ENCODE measurements at places on chromosomes 5 and 9.

DNA sequence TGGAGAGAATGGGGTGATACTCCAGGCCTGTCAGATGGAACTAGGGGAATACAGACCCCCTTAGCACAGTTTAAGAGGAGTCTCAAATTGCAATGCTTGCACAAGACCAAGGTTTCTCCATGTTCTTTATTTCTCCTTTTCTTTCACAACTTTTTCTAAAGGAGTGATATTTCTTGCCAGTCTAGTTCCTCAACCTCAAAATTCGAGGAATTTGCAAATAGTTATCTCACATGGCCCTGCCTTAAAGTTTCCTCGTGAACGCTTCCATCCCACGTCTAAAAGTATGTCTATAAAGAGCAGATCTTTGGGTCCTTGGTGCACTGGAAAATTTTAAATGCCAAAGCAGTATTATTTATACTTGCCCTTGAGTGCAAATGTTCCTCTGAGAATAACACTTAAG is 373.8 kb upstream of the KLF4 start:
- no peak for DNase-seq

DNA sequence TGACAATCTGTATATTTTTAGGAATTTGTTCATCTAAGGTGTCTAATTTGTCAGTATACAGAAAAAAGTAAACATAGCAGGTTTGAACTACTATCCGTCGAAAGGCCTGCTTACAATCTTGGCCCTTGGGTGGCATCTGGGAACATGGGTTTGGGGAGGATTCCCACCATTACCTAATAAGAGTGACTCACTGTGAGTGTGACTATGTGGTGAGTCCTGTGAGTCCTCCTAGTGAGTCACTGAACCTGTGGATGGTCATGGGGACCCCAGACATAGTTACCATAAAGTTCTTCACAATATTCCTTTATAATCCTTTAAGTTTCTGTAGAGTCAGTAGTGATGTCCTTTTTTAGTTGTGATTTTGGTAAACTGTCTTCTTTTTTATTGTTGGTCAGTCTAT is 37.0 kb downstream of the RNF130 start:
- no peak for DNase-seq

- DNase-seq, result no peak
These were observed 38.8 kb upstream of the FBXW11 start for GRCh38 chr5:172045315-172045632.

GRCh38 chr5:4204276-4205141 is 608.9 kb downstream of the IRX1 start:
- DNase-seq, result no peak

- no peak for DNase-seq
These were observed 48.5 kb downstream of the SEMA5A start for GRCh38 chr5:9497347-9497746.

DNA sequence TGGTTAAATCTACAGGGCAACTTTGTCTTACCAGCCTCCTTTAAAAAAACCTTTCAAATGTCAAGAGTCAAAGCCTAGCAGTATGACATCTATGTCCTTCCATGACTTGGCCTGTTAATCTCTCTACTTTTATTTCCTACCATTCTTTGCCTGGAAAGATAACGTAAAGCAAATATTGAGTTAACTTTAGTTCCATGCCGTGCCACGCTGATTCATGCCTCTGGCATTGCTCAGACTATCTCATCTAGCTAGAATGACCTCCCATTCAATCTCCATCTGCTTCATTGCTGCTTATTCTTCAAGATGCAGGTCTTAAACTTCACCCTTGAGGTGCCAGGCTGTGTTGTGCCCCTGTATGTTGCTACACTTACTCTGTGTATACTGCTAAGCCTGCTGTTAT is 729.8 kb downstream of the EFNA5 start:
- no peak for DNase-seq

- no peak for DNase-seq
These were observed 32.8 kb downstream of the ANGPTL2 start for GRCh38 chr9:127089631-127090081.

DNA sequence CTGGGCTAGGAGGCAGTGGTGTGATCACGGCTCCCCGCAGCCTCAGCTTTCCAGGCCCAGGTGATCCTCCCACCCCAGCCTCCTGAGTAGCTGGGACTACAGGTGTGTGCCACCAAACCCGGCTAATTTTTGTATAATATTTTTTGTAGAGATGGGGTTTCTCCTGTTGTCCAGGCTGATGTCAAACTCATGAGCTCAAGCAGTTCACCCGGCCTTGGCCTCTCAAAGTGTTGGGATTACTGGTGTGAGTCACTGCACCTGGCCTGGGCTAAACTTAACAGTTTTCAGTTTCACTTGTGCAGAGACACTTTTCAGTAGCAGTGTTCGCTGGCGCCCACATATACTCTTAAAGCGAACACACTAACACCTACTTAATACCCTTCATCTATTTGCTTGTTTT is 205.6 kb upstream of the ZNF608 start:
- DNase-seq, result no peak

DNA sequence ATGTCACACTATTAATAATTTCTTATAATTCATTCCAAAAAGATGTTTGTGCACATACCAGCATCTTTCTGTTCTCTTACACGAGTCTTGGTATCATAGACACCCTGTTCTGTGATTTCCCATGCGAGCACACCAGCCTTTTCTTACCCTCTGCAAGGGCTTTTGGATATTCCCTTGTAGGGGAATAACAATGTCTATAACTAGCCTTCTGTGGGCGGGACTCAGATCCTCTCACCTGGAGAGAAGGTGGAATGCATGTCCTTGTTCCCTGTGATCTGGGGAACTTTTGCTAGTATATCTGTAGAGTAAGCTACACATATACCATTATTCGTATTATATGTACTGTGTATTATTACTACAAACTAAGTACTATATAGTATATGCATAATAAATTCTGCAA is 44.8 kb downstream of the EHMT1 start:
- DNase-seq, result no peak

DNA sequence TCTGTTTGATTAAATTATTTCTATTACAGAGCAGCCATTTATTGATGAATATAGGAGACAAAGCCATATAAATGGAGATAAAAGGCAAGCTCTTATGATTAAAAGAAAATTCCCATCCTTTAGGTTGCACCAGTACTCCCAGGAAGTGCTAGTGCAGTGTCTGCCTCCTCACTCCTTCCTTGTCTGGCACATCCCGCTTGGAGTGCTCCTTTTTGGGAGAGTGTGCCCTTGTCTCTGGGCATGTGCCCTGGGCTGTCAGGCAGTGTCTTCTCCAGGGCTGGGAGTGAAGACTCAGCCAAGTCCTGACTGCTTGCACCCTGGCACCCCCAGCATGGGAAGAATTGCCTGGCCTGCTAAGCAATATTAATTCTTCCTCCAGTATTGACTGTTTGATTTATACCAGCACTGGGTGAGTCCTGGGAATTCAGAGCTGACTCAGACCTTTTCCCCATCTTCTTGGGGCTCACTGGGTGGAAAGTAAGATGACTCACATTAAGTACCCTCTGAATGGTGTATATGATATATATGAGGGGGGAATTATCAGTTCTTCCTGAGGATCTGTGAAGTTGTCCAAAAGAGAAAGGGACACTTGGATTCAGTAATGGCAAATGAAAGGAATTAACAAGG is 62.1 kb downstream of the ZSWIM6 start:
- no peak for DNase-seq

GRCh38 chr5:33275921-33276627 is 164.7 kb upstream of the TARS1 start:
- DNase-seq, result no peak

DNA sequence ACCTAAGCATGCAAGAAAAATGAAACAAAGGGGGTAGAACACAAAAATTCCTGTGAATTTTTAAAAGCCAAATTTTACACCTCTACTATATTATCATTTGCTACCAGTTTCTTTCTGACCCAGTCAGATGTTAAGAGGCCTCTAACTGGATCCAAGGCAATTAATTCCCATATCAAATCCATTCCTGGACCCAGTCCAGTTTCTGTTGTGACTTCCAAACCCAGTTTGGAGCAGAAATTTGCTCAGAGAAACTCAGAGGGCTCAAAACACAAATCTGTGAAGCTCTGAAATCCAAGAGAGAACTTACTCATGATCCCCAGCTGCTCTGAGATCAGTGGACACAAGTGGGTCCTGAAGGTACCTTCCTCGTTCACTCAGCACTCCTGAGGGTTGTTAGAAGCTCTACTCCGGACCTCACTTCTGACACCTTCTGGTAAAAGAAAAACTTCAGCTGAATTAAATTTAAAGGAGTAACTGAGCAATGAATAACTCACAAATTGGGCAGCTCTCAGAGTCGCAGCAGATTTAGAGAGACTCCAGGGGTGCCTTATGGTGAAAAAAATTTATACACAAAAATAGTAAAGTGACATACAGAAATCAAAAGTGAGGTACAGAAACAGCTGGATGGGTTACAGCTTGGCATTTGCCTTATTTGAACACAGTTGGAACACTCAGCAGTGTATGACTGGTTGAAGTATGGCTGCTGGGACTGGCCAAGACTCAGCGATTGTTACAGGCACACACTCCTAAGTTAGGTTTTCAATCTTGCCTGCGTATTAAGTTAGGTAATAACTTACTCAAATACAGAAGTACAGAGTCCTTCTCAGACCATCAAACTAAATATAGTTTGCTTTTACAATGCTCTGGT is 32.4 kb downstream of the INSL4 start:
- no peak for DNase-seq

DNA sequence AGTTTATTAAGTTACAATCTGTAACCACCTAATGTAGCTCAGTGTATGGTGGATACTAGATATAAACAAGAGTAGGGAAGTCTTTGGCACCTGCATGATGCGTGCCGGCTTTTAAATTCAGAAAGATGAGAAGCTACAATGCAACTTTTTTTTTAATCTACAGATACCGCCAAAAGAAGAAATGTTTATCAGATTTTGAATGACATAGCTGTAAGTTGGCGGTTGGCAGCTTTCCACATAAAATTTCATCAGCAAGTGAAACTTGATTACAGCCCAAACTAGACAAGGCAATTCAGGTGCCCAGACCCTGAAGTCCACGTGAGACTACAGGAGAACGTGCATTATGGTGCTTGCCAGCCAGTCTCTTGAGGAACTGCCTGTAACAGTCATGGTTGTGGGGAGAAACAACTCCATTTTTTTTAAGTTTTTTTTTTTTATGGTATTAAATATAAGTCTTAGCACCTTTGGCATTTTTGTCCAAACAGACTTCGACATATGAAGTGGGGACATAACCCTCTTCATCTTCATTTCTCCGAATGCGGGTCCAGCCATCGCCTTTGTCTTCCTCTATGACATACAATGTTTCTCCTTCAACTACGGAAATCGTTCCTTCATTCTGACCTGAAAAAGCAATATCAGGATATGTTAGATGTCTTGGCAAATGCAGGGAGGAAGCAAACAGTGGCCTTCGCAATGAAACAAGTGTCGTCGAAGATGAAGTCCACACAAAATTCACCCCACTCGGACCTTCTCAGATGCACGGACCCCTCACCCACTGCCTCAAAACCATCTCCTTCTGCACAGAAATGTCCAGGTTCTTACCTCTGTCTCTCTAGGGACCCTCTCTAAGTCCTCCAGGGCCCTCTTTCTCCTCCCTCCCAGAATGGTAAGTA is 60.4 kb downstream of the USP20 start:
- DNase-seq, result no peak

GRCh38 chr5:178207917-178208280 is 3.6 kb downstream of the HNRNPAB start:
- DNase-seq, result no peak

DNA sequence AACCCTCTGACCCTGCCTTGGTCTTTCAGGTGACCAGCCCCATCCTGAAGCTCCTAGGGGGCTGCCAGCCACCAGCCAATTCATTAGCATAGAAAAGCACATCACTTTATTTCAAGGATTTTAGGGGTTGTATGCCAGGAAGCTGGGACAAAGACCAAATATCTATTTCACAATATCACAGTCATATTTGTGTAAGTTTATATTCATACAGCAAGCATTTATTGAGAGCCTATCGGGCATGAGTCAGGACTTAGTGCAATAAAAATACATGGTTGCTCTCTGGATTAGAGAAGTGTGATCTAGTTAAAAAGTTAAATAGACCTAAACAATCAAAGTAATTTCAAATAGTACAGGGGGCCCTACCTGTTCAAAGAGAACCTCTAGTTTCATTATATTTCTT is 113.8 kb downstream of the ERCC6L2 start:
- DNase-seq, result no peak

DNA sequence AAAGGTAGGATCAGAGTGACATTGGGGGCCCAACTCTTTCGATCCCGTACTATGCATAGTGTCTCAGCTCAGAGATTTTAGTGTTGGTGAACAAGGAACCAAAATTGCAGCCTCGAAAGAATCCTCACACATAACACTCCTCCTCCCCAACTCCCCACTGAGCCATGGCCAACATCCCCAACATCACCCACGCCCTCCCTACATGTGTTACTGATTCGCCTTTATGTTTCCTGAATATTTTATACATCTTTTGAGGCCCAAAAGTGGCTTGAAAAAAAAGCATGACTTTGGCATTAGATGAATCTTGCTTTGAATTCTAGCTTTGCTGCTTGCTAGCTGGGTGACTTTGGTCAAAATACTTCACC is 45.2 kb downstream of the PLAC8L1 start:
- no peak for DNase-seq

GRCh38 chr5:9445826-9446388 is 100.0 kb downstream of the SEMA5A start:
- no peak for DNase-seq

DNA sequence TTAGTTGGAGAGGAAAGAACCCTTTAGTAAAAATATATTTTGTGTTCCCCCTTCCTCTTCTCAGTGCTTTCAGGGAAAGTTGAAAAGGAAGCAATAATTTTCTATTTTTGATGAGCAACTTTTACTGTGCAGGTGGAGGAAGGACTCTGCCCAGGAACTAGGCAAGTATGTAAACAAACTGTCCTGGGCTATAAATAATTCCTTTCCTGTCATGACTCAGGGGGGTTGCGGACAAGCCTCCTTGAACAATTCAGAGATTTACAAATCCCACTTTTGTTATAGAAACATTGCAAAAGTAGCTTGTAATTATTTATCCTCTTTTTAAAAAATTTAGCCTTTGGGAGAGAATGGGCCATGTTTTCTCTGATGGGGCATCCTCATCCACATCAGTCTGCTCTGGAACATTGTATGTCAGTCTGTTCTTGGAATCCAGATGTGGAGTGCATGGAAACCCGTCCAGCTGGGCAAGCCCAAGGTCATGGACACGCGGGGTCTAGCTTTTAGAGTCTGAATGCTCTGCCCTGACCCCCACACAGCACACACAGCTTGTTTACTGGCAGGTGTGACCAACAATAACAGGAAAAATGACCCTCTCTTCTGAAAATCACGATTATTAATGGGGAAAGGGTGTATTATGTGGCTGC is 127.6 kb downstream of the GADD45G start:
- DNase-seq, result no peak

GRCh38 chr5:45402804-45403455 is 293.2 kb downstream of the HCN1 start:
- no peak for DNase-seq

DNA sequence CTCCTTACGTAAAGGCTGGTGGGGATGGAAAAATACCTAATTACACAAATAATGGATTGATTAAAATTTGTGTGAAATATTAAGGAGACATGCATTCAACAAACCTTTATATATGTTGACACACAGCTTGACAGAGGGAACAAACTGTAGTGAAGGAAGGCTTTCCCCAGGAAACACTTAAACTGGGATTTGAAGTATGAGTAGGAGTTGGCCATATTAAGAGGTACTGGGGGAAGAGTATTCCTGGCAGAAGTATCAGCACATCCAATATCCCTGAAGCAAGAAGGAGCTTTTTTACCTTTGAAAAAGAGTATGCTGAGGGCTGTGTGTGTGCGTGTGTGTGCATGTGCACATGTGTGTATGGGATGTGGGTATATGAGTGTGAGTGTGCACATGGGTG is 111.1 kb downstream of the PSD2 start:
- no peak for DNase-seq

Measured in right hindlimb (tissue), 1 donor.